NCI-H1436 treated with DMSO at 0.1 percent for 48 hours (cell line): ENCODE measurements at places on chromosomes 3 and 15.
A peak's percentile ranks its signal among the peaks of the same experiment; 100 is the strongest.

DNA sequence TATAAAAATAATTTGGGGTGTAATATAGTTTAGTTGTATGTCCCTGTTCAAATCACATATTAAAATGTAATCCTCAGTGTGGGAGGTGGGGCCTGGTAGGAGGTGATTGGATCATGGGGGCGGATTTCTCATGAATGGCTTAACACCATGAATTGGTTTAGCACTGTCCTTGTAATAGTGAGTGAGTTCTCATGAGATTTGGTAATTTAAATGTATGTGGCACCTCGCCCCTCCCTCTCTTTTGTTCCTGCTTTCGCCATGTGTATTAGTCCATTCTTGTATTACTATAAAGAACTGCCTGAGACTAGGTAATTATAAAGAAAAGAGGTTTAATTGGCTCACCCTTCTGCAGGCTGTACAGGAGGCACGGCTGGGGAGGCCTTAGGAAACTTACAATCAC, 83.9 kb downstream of the ANXA2 start:
- peak; percentile 55 for DNase-seq

DNA sequence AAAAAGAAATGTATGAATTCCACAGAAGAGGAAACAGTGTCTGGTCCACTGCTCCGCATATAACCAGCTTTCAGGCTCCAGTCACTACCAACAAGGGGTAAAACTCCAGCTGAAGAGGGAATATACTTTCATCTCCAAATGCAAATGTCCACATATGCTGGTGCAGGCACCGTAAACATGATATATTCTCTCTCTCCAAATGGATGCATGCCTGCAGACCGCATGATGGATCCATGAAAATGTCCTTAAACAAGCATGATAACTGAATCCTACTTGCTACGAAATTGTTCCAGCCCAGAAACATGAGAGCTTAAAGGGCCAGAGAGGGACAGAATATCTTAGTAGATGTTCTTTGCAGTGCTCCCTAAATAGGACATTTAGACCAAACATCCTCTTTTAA, 150.3 kb upstream of the FEZF2 start:
- no peak for DNase-seq

GRCh38 chr15:78034495-78035191, 42.9 kb downstream of the TBC1D2B start:
- no peak for DNase-seq

GRCh38 chr3:110246796-110247376, 824.7 kb upstream of the NECTIN3 start:
- no peak for DNase-seq

DNA sequence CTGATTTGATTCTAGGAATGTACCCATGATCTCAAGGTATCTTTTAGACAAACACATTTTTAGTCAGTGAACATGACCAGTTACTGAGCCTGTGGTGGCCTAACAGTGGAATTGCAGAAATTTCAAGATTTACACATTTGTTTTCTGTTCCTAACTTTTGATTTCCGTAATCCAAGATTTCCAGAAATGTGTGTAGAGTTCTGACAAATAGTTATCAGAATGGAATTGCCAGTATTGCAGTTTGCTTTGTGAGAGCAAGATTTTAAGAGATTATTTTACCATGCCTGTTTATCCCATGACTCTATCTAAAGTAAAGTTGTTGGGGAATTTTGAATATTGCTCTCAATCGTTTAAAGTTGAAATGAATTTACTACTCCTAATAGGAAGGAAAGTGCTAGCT, 11.7 kb upstream of the UTS2B start:
- DNase-seq, result no peak

DNA sequence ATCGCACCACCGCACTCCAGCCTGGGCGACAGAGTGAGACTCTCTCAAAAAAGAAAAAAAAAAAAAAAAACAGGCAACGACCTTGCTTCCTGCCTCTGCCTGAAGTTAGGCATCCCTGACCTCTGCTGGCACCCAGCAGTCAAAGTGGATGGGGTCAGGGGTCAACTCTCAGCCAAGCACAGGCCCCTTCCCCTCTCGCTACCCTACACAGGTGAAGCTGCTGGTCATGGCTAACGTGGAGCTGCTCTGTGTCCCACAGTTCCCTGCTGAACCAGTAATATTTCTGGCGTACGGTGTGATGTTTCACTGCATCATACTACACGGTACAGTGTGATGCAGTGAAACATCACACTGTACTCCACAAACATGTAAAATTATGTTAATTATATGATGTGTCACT, 13.9 kb upstream of the FRG2C start:
- no peak for DNase-seq

DNA sequence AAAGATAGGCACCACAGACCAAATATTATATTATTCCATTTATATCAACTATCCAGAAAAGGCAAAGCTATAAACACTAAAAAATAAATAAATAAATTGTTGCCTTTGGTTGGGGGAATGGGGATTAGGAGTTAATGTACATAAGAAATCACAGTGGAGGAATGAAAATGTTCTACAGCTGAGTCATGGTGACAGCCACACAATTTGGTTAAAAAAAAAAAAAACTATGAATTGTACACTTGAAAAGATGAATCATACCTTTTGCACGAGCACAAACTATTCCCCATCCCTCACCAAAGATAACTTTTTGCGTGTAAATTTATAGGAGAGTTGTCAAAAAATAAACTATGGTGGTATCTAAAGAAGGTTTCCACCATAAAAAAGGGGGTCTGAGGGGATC, 103.2 kb downstream of the TBC1D5 start:
- DNase-seq, result no peak

DNA sequence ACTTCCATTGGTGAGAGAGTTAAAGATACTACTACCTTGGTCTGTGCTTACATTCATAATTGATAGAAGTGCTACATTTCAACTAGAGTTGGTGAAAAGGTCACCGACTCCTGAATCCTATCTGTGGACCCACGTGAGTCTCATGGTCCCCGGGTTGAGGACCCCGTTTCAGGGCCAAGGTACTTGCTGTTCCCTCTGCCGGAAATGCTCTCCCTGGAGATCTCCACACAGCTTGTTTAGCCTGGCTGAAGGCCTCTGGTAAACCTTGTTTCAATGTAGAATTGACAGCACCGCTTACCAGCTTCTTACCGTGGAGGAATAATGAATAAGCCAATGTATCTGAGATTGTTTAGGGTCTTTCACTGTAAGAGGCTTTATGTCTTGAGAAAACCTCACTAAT, 226.0 kb upstream of the GOLGA6L4 start:
- no peak for DNase-seq

GRCh38 chr3:133833880-133834620, 28.4 kb downstream of the SRPRB start:
- DNase-seq, result no peak

- DNase-seq, result no peak
Observed at GRCh38 chr3:150620002-150620689, 17.0 kb downstream of the SELENOT start.

DNA sequence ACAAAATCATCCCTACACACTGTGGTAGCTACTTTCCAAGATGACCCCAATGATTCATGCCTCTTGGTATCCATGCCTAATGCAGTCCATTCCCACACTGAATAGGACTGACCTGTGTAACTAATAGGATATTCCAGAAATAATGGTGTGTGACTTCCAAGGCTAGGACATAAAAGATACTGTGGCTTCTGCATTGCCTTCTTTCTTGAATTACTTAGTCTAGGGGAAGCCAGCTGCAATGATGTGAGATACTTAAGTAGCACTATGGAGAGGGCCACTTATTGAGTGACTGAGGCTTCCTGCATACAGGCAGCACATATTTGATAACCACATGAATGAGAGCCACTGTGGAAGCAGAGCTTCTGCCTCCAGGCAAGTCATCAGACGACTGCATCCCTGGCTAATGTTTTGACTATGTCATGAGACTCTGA, 50.1 kb downstream of the NR1I2 start:
- DNase-seq, result no peak

GRCh38 chr3:43259626-43260025, 26.7 kb upstream of the SNRK start:
- DNase-seq, result no peak

GRCh38 chr3:105553851-105554250, 187.1 kb downstream of the ALCAM start:
- no peak for DNase-seq

GRCh38 chr3:103699228-103699627, 1264.4 kb downstream of the ZPLD1 start:
- no peak for DNase-seq

DNA sequence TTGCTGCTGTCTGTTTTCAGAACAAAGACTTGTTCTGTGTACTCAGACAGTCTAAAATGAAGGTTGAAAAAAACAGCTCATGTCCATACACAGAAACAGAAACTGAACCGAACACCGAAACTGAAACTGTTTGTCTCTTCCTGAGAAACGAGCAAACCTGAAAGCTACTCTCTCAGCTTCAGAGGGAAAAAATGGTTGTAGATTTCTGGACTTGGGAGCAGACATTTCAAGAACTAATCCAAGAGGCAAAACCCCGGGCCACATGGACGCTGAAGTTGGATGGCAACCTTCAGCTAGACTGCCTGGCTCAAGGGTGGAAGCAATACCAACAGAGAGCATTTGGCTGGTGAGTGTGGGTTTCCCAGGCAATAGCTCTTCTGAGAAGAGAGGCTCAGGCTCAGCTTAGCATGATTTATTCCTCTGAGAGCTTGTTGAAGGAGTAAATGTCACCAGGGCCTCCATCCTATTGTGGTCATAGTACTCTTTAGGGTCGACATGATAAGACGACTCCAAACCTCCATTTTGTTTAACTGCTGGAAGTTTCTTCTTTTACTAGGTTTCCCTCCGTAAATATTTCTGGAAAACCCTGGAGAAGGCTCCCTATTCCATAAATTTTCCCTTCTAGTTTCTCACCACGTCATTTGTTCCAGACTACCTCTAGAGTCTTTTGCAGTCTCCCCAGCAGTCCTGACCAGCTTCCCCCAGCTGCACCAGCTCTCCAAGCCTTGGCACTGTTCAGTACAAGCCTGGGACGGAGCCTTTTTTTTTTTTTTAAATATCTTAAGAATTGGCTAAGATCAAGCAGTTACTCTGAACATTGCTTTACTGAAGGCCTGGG, at the start of gene RTP4:
TSS of gene RTP4 (plus strand) at position 135 of the 838 bp plus-strand sequence. CDS start at position 192, 57 bp downstream.
- no peak for DNase-seq

GRCh38 chr15:98596885-98597392, 51.4 kb upstream of the IGF1R start:
- no peak for DNase-seq

DNA sequence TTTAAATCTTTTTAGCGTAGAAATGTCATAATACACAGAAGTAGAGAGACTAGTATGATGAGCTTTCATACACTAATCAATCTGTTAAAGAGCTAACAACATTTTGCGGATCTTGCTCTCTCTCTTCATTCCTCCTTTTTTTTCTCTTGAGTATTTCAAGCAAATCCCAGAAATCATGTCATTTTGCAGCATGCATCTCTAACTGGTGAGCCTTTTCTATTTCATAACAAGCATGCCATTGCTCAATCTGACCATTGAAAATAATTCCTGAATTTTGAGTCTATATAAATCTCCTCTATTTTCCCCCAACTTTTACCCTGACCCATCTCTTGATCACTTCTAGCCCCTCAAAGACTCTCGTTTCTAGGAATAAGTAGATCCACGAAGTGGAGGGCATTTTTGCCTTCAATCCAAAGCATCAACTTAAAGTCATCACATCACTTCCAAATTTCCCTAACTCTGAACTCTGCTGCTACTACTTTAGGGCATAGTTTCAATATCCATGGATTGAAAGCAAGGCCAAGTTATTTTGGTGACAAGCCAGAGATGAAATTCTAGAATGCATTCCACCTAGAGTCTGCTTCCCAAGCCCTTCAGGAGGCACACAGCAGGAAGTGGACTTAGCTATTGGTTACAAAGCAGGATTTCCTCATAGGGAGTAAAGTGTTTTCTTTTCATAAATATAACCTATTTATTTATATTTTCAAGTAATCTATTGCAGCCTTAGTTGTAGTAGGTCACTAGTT, 253.5 kb upstream of the ZPLD1 start:
- no peak for DNase-seq

GRCh38 chr3:110193074-110193473, 855.7 kb upstream of the DPPA4 start:
- no peak for DNase-seq

DNA sequence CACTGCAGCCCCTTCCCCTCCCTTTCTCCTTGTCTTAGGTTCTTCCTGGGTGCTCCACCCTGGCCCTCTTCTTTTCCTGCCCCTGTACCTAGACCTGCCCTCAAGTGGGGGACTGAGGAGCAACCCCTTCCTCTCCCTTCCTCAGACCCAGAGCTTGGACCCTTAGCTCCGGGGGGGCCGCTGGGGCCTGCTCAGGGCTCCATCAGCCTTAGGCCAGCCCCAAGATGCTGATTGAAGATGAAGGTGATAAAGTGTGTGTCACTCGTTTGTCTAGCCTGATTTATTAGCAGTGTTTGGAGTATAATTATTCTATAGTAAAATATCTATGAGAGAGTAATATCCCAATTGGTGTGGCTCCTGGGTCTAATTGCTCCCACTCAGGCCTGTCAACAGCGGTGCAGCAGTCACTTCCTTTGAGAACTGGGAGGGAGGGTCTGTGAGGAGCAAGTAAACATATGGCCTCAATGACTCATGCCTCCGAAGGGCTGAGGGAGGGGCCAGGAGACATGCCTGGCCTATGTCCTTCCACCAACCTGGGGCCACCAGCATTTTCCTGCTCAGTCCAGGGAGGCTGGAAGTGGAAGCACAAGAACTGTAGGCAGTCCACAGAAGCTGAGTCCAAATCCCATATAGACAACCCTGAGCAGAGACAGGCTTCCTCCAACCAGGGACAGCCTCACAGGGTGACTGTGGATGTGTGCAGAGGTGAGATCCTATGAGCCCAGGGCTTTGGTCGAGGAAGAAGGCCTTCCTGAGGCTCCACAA, 123.2 kb downstream of the DNAJB8 start:
- DNase-seq, result peak; percentile 20

DNA sequence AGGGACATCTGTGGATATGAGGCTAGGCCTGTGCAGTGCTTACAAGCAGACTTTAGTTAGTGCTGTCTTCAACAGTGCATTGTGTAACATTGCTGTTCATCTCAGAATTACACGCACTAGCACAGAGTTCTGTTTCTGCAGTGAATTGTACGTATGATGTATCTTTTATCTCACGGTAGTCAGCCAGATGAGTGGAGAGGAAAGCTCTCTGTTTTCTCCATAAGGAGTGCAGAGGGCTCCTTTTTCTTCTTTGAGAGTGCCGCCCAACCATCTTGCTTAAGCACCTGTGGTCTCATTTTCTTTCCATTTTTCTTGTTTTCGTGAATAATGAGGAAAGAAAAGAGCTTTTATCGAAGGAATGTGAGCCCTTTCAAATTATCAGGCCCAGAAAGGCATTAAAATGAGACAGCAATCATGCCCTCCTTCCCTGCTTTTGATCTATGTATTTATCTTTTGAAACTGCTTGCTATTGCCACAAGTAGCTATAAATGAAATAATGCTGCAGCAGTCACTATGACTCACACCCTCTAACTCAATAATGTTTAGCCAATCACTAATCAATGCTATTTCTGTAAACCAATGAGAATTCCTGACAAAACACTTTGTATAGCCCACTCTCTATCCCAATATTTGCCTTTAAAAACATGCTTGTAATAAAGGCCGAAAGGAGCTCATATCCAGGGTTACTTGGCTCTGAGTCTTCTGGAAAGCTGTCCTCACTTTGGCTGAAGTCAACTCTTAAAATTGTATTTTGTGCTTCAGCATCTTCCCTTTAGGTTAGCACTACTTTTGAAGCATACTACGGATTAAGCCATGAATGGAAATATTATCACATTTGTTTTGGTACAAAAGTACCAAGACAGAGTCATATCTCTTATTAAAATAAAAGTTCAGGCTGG, 226.0 kb upstream of the P2RY1 start:
- DNase-seq, result no peak
